ENCODE measurements at places on chromosomes 7 and 10.

DNA sequence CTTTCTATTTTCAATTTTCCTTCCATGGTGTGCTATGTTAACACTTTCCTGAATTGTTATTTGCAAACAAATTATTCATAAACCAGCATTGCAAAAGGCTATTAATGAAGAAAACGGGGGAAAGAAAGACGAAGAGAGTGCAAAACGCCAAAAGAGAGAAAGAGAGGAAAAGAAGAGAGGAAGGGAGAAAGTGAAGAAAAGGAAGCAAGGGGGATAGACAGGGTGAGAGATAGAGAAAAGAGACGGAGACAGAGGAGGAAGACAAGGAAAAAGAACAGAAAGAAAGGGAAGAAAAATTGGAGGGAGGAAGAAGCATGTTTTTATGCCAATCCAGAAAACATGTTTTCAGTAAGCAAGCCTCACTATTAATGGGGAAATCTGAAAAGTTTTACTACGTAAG is 310.6 kb downstream of the TFEC start:
- DNase-seq = no peak

GRCh38 chr10:57905861-57906260 is 361.8 kb downstream of the IPMK start:
- no peak for DNase-seq

GRCh38 chr10:33783557-33783956 is 449.1 kb upstream of the NRP1 start:
- DNase-seq = no peak

GRCh38 chr7:3128857-3129490 is 85.3 kb upstream of the CARD11 start:
- DNase-seq = no peak

GRCh38 chr7:77565917-77566316 is 28.8 kb downstream of the PTPN12 start:
- no peak for DNase-seq

- DNase-seq = peak; percentile 42
These were observed 43.6 kb upstream of the KLF6 start for GRCh38 chr10:3828404-3829155.

DNA sequence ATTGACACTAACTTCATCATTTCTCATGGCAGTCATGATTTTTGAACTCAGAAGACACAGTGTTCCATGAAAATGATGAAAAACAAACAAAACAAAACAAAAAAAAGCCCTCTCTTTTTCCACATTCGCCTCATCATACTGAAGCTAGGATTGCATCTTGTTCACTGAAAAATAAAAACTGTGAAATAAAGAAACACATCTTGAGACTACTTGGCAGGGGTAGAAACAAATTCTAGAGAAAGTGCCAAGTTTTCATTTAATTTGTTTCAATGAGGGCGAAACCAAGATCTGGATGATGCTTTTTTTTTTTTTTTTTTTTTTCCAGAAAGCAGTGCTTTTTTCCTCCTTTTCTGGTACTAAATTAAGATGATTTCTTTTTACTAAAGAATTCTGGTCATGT is 350.4 kb upstream of the ETV1 start:
- DNase-seq = no peak

DNA sequence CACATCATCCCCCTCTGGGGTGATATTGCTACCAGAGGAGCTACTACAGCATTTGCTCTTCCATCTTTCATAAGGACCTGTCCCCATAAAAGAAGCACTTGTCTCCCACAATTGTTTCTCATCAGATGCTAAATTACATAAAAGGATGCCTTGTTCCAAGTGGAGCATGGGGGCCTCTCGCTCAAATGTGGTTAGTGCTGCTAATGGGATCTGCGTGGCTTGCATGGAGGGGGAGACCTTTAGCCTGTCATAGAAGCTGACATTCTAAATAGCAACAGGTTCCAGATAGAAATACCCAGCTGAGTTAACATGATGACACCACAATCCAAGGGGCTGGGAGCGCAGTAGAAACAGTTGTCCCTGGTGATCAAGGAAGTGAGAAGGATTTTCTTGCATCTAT is 257.9 kb downstream of the SFMBT2 start:
- no peak for DNase-seq

- DNase-seq = no peak
These were observed 96.5 kb upstream of the GJD4 start for GRCh38 chr10:35508647-35509046.

GRCh38 chr7:87173471-87173870 is 21.2 kb downstream of the DMTF1 start:
- DNase-seq = no peak

GRCh38 chr7:71488308-71488707 is 356.4 kb downstream of the GALNT17 start:
- no peak for DNase-seq

- no peak for DNase-seq
These were observed 26.2 kb downstream of the GPER1 start for GRCh38 chr7:1114088-1114487.

- DNase-seq = no peak
These were observed 34.5 kb downstream of the FAM25A start for GRCh38 chr10:87054373-87055295.

Measured in activated CD4-positive, alpha-beta T cell treated with anti-CD3 and anti-CD28 coated beads, Interleukin-2, amount 10 ng/mL, durations not matched to agents 7 days and 5 days (primary cell).